ENCODE measurements at places on chromosomes 16 and 17. TPM values are rescaled to one million over a fixed set of nuclear protein-coding genes. Genes with fewer than 3 reads are reported as not detected.
A peak's percentile ranks its signal among the peaks of the same experiment; 100 is the strongest.

The ACLY gene
- polyA plus RNA-seq = 70.6 TPM

DNA sequence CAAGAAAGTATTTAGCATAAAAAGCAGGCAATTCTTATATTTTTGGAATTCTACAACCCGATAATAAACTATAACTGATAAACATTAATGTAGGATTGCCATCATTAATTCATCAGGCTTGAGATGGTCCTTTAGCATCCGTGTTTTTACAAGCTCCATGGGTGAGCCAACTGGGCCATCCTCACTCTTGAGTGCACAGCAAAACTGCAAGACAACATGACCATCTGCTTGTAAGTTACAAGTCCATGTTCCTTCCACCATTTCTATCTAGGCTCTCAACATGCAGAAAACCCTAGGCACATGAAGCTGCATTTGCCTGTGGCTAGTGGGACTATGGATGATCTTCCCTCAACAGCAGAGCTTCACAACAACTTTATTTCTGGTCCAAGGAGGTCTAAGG, 40.1 kb downstream of the ADAMTS18 start:
- DNase-seq = no peak
- H3K4me3 ChIP-seq = no peak overlapping the region
- no peak overlapping the region for H3K27ac ChIP-seq
- H3K27me3 ChIP-seq = no peaks in the 10 kb centered on the region

The SPG7 gene
- polyA plus RNA-seq = 48.2 TPM

The GFAP gene
- not detected for polyA plus RNA-seq

GRCh38 chr17:1197781-1198490, 18.2 kb upstream of the ABR start:
- H3K4me3 ChIP-seq = no peak overlapping the region
- H3K4me1 ChIP-seq = peaks cover 60% of the 10 kb centered on the region
- H3K27ac ChIP-seq = peak overlapping the region; percentile 32
- peak; percentile 44 for DNase-seq
- H3K27me3 ChIP-seq = no peaks in the 10 kb centered on the region
- no peaks in the 10 kb centered on the region for H3K36me3 ChIP-seq

GRCh38 chr16:49366669-49367068, 6.9 kb upstream of the C16orf78 start:
- no peak overlapping the region for H3K27ac ChIP-seq
- no peak overlapping the region for H3K4me3 ChIP-seq
- DNase-seq = no peak
- no peaks in the 10 kb centered on the region for H3K27me3 ChIP-seq
- no peaks in the 10 kb centered on the region for H3K4me1 ChIP-seq
- H3K36me3 ChIP-seq = no peaks in the 10 kb centered on the region

DNA sequence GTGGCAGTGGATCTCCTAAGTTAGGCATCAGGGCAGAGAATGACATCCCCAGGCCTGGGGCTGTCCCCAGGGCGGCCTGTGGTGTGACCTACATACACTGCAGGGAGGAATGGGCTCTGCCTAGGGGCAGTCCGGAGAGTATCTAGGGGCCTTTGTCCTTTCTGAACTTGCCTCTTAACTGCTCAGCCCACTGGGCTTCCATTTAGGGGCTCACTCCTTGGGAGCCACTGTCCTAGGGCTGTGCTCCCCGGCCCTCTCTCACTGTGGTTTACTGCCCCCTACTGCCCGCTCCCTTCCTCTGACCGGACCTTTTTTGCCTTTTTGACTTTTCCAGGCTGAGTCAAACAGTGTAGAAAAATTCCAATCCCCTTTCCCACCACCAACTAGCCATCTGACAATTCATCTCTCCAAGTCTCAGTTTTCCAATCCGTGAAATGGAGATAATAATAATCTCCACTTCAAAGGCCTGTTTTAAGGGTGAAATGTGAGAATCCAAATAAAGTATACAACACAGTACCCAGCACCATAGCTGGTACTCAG, 66.8 kb downstream of the DNAH3 start:
- no peaks in the 10 kb centered on the region for H3K4me1 ChIP-seq
- H3K27ac ChIP-seq = no peak overlapping the region
- H3K27me3 ChIP-seq = no peaks in the 10 kb centered on the region
- H3K36me3 ChIP-seq = no peaks in the 10 kb centered on the region

The ASIC2 gene
- polyA plus RNA-seq = not detected

- no peak overlapping the region for H3K4me3 ChIP-seq
- no peaks in the 10 kb centered on the region for H3K27me3 ChIP-seq
- no peaks in the 10 kb centered on the region for H3K4me1 ChIP-seq
- DNase-seq = no peak
- peaks cover 22% of the 10 kb centered on the region for H3K36me3 ChIP-seq
- no peak overlapping the region for H3K27ac ChIP-seq
These were observed 28.2 kb downstream of the AXIN2 start for GRCh38 chr17:65533056-65533745.

The ABCA6 gene
- not detected for polyA plus RNA-seq

The MARCHF10 gene
- polyA plus RNA-seq = 0.86 TPM

The PRR15L gene
- not detected for polyA plus RNA-seq

- H3K27ac ChIP-seq = no peak overlapping the region
- no peak for DNase-seq
- no peaks in the 10 kb centered on the region for H3K4me1 ChIP-seq
- no peaks in the 10 kb centered on the region for H3K36me3 ChIP-seq
- H3K4me3 ChIP-seq = no peak overlapping the region
These were observed 21.9 kb upstream of the LRRC75A start for GRCh38 chr17:16513873-16514272.

GRCh38 chr16:48960830-48961229, 320.8 kb downstream of the CBLN1 start:
- no peaks in the 10 kb centered on the region for H3K4me1 ChIP-seq
- H3K4me3 ChIP-seq = no peak overlapping the region
- no peaks in the 10 kb centered on the region for H3K36me3 ChIP-seq
- DNase-seq = no peak

The DNAAF8 gene
- 0.35 TPM for polyA plus RNA-seq

DNA sequence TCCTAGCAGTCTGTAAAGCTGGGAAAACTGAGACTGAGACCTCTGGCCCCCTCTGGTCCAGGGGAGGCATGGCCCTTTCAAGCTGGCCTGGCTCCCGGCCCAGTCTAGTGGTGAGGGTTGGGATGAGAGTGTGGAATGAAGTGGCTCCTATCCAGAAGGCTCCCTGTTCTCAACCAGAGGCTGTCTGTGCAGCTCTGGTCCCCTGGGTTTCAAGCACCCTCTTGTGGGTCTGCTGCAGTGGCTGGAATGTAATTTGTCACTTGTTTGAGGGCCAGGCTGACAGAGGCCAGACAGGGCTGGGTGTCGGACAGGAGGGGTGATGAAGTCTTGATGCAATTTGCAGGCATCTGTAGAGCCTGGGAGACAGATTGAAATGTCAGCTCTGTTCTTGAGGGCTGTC, 22.1 kb upstream of the PHF12 start:
- H3K27ac ChIP-seq = no peak overlapping the region
- DNase-seq = no peak
- H3K36me3 ChIP-seq = no peaks in the 10 kb centered on the region

DNA sequence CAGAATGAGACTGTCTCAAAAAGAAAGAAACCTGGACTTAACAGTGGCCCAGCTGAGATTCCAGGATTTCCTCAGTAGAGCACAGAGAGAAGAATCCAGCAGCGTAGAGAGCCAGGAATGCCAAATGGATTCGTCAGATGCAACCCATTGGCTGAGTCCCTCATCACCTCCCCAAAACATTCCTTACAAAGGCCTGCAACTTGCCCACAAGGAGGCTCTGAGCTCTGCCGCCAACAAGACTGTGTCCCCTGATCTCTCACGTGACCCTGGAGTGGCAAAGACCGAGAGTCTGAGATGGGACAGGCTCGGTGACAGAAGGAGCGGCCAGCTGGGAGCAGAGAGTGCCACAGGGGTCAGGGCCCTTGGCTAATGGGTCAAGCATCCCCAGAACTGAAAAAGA, 6.9 kb upstream of the CHMP6 start:
- DNase-seq = no peak
- H3K4me1 ChIP-seq = peaks cover 10% of the 10 kb centered on the region
- H3K27me3 ChIP-seq = peaks cover 4% of the 10 kb centered on the region

DNA sequence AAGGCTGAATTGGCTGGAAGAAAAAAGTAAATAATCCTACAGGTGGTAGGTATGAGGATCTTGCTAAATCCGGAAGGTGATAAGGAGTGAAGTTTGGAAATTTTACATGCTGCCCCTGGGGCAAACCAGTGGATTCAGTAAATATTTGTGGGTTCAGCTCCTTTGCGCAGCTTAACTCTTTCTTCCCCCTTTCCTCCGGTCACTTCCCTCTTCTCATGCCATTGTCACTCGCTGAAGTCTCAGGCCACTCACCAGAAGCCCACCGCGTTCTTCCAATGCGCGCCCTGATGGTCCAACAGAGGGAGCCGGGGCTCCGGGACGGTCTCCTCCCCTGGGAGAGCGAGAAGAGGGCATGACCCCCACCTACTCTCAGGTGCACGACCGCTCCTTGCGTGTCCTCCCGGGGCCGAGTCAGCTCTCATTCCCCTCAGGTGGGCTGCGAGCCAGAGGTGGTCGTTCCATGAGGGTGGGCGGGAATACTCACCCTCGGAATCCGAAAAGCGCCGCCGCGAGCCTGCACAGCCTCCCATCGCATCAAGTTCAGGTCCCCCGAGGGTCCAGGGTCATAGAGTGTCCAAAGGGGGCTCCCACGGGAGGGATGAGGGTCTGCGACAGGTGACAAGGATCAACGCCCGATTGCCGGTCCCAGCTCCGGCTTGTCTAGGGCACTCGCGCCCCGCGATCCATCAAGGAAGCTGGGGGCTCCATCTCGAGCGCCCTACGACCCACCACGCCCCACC, 474 bp downstream of the CLN3 start:
- peak overlapping the region; percentile 96 for H3K4me3 ChIP-seq
- no peak for DNase-seq
- H3K27ac ChIP-seq = peak overlapping the region; percentile 93
- H3K27me3 ChIP-seq = no peaks in the 10 kb centered on the region
- H3K36me3 ChIP-seq = peaks cover 15% of the 10 kb centered on the region
- H3K4me1 ChIP-seq = peaks cover 55% of the 10 kb centered on the region

DNA sequence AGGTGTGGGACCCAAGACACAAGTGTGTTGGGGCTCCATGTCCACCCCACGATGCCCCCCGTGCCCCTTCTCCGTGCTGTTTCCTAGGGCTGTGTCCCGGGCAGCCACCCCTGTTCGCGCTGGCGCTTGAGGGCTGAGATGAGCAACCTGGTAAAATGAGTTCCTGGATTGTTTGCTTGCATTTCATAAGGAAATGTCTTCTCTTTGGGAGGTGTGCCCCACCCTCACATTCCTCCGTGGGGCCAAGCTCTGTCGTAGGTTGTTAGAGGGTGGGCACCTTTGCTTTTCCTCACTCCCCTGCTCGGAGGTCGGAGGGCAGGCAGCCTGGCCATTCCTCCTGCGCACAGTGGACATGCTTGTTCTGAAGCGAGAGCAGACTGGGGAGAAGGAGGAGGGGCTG, 171.3 kb upstream of the CHMP6 start:
- H3K27ac ChIP-seq = no peak overlapping the region
- H3K27me3 ChIP-seq = no peaks in the 10 kb centered on the region
- H3K4me3 ChIP-seq = no peak overlapping the region
- H3K4me1 ChIP-seq = peaks cover 10% of the 10 kb centered on the region
- no peak for DNase-seq

DNA sequence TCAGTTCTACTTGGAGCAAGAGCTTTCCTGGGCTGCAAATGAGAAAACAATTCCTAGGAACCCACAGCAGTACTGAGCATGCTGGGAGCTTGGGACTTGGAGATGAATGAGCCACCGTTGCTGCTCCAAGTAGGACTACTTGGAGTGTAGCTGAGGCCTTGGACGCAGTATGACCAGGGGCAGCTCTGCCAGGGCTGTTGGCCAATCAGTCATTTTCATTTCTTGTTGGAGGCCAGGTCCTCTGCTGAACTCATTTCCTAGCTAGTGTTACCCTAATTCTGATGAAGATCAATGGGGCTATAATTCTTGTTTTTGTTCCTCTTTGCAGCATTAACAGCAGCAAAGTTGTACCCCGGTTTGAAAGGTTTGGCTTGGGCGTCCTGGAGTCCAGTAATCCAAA, 8.0 kb upstream of the LGALS9 start:
- no peak overlapping the region for H3K27ac ChIP-seq
- DNase-seq = no peak
- no peaks in the 10 kb centered on the region for H3K27me3 ChIP-seq
- peaks cover 9% of the 10 kb centered on the region for H3K36me3 ChIP-seq

The KRTAP2-1 gene
- not detected for polyA plus RNA-seq

- H3K27me3 ChIP-seq = no peaks in the 10 kb centered on the region
- DNase-seq = no peak
- H3K36me3 ChIP-seq = no peaks in the 10 kb centered on the region
- no peak overlapping the region for H3K4me3 ChIP-seq
- no peaks in the 10 kb centered on the region for H3K4me1 ChIP-seq
These were observed 128.9 kb upstream of the GOT2 start for GRCh38 chr16:58863042-58863441.

- H3K27ac ChIP-seq = no peak overlapping the region
- no peak overlapping the region for H3K4me3 ChIP-seq
- peaks cover 60% of the 10 kb centered on the region for H3K36me3 ChIP-seq
- no peak for DNase-seq
These were observed 39.3 kb downstream of the LITAFD start for GRCh38 chr16:8921347-8921984.

The VAC14 gene
- polyA plus RNA-seq = 43.4 TPM

GRCh38 chr17:33572615-33573014, 279.5 kb upstream of the ASIC2 start:
- no peaks in the 10 kb centered on the region for H3K36me3 ChIP-seq
- H3K4me1 ChIP-seq = no peaks in the 10 kb centered on the region
- DNase-seq = no peak
- no peaks in the 10 kb centered on the region for H3K27me3 ChIP-seq
- no peak overlapping the region for H3K4me3 ChIP-seq
- H3K27ac ChIP-seq = no peak overlapping the region

DNA sequence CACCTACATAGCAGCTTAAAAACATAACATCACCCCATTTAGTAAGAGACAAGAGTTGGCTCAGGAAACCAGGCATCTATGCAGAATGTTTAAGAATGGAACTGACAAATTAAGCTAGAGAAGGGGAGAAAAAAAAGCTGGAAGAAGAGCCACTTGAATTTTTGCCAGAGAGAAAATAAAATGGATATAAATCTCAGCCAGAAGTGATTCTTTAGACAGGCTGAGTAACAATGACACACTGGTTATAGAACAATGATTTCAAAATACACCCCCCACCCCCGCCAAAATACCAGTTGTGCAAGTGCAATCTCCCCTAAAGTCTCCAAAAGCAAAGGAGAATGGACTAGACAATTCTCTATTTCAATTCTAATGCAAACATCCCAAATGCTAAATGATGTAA, 22.4 kb downstream of the LSM12 start:
- H3K4me3 ChIP-seq = no peak overlapping the region
- no peaks in the 10 kb centered on the region for H3K36me3 ChIP-seq
- H3K27me3 ChIP-seq = no peaks in the 10 kb centered on the region
- DNase-seq = no peak
- no peaks in the 10 kb centered on the region for H3K4me1 ChIP-seq
- H3K27ac ChIP-seq = no peak overlapping the region

Data from CD8-positive, alpha-beta memory T cell (primary cell).